CD4-positive, alpha-beta memory T cell (primary cell): ENCODE measurements at places on chromosomes 6 and 20. TPM values are rescaled to one million over a fixed set of nuclear protein-coding genes. Genes with fewer than 3 reads are reported as not detected.

ENPP5 gene
- 0.89 TPM for total RNA-seq

DEFB124 gene
- total RNA-seq: not detected

EYA2 gene
- not detected for total RNA-seq

TMEM217 gene
- not detected for total RNA-seq

ADGRF1 gene
- not detected for total RNA-seq

RAD21L1 gene
- total RNA-seq: 0.78 TPM

CD83 gene
- 7.0 TPM for total RNA-seq

RIPPLY2 gene
- not detected for total RNA-seq

BTN1A1 gene
- not detected for total RNA-seq

CDH26 gene
- 4.4 TPM for total RNA-seq

DBNDD2 gene
- 17.8 TPM for total RNA-seq

PSORS1C1 gene
- total RNA-seq: not detected

BEND3 gene
- total RNA-seq: 0.94 TPM

SIRPD gene
- 0.17 TPM for total RNA-seq

HLA-DPA1 gene
- total RNA-seq: 18.2 TPM
